ENCODE measurements at places on chromosomes 3 and 15.

GRCh38 chr3:194093842-194094241, 42.1 kb upstream of the HES1 start:
- DNase-seq: no peak

DNA sequence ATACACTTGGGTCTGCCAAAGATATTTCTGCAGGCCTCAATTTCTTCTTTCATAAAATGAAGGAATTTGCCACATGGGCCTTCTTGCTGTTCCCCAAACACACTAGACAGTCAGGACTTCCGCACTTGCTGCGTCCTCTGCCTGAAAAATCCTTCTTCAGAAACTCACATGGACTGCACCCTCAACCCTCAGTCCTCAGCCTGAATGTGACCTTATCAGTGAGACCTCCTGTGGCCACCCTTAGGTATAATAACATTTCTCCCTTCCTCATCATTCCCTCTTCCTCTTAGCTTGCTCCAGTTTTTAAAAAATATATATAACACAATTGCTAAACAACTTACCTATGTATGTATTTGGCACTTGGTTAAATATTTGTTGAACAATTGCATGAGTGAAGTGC, 257.5 kb downstream of the MFSD1 start:
- no peak for DNase-seq

- DNase-seq: no peak
Observed at GRCh38 chr3:142785996-142786395, 62.2 kb downstream of the TRPC1 start.

GRCh38 chr3:123734527-123734902, 149.6 kb downstream of the MYLK start:
- DNase-seq: no peak

DNA sequence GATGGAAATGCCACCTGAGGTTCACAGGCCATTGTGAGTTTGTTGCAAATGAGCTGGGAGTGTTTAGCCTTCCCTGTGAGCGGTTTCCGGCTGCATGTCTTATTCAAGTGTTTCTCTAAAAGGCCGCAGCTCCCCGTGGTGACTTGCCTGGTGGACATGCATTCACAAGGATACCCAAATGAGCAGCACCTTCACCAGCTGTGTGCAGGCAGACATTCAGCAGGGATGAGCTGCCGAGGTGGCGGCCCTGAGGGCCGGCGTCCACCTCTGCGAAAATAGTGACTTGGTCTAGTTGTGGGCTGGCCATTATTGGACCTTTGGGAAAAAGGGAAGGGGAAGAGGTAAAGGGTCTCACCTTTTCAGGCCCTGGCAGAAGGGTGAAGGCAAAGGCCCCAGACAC, 23.4 kb downstream of the SPSB4 start:
- no peak for DNase-seq

DNA sequence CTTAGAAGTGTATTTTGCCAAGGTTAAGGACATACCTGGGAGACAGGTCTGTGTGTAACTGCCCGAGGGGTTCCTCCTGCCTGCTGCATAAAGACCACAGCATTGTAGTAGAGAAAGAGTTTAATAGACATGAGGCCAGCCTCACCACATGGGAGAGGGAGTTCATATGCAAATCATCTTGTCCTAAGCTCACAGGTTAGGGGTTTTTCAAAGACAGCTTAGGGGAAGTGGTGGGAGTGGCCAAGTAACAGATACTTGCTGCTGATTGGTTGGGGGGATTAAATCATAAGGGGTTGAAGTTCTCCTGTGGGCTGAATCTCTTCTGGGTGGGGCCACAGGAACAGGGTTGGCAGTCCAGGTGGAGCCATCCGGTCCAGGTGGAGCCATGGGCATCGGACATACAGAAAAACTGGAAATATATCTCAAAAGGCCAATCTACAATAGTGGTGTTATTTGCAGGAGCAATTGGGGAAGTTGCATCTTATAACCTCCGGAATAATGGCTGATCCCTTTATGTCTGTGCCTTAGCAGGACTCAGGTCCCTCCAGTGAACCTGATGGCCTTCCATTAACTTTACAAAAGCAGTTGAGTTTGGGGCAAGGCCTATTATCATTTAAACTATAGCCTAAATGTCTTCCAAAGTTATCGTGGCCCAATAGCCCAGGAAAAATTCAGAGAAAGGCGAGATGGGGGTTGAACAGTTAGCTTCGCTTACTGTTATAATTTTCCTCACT, 86.0 kb upstream of the MFGE8 start:
- no peak for DNase-seq

- DNase-seq: no peak
Observed at GRCh38 chr15:97874139-97874538, 86.4 kb upstream of the ARRDC4 start.

GRCh38 chr3:131669600-131669999, 166.8 kb upstream of the MRPL3 start:
- DNase-seq: no peak

GRCh38 chr3:132535575-132536441, 61.3 kb upstream of the ACKR4 start:
- peak; percentile 40 for DNase-seq

- DNase-seq: no peak
Observed at GRCh38 chr15:65918357-65918920, 49.1 kb downstream of the RAB11A start.

DNA sequence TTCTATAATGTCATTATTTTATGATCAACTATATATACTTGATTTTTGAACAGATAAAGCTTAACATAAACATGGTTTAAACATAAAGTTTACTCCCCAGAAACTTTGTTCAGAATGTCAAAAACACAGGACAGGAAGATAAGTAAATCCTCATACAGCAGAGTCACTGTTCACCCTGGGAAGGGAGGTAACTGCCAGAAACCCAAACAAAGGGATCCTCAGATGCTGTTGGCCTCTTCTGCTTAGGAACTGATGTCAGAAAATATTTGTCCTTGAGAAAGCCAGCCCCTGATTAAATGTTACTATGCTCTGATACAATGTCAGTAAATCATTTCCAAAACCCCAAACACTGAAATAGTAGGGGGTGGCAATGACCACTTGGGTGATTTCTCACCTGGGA, 185.3 kb downstream of the TJP1 start:
- DNase-seq: no peak

DNA sequence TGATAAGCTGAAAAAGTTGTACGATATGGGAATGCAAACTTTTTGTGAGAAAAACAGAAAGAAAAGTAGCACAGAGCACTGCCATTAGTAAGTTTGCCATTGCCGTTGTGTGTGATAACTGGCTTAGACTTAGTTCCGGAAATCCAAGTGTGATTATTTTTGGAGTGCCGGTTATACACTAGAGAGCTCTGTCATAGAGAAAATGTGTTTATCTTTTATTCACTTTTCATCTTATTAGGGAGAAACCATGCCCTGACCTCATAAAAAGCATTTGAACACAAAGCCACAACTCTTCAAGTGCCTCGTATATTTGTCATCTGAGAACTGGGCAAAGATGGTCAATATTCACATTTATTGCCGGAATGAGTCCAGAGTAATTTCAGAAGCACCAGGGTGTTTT, 36.1 kb downstream of the CTDSPL start:
- no peak for DNase-seq

DNA sequence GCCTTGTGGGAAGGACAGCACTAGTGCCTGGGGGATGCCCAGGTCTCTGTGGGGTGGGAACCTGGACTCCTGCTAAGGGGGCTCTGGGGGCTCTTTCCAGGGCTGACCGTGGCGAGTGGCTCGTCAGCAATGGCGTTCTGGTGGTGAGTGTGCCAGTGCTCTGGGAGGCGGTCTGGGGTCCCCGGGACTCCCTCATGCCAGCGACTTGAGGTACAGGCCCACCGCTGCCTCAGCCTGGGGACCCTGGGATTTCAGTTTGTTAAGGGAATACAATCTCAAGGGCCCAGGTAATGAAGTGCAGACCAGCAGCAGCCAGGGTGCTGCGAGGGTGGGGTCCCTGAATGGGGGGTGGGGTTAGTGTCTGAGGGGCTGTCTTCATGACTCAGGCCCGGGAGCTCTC, 2.5 kb downstream of the PLA2G4B start:
- DNase-seq: no peak

DNA sequence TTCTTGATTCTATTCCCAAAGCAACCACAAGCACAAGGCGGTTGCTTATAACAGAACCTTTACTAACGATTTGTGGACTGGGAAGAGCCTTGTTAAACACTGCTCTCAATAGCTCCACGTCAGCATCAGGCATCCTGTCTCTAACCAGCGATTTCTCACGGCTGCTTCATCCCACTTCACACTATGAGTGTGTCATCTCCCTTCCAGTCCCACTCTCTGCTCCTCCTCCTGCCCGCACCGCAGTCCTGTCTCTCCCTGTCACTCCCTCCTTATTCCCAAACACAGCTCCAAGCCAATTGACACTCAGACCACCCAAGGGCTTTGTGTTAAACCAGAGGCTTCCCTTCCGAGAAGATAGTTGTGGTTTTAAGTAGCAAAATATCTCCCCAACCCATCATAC, 94.8 kb downstream of the ABHD5 start:
- DNase-seq: no peak

GRCh38 chr3:11560746-11561145, 83.0 kb downstream of the VGLL4 start:
- DNase-seq: no peak

- no peak for DNase-seq
Observed at GRCh38 chr15:29252234-29252633, 17.4 kb downstream of the NSMCE3 start.

GRCh38 chr15:63969652-63970421, 76.4 kb downstream of the DAPK2 start:
- no peak for DNase-seq

- no peak for DNase-seq
Observed at GRCh38 chr3:13022348-13023234, 50.6 kb downstream of the IQSEC1 start.
